ENCODE measurements at places on chromosomes 2 and 18.

DNA sequence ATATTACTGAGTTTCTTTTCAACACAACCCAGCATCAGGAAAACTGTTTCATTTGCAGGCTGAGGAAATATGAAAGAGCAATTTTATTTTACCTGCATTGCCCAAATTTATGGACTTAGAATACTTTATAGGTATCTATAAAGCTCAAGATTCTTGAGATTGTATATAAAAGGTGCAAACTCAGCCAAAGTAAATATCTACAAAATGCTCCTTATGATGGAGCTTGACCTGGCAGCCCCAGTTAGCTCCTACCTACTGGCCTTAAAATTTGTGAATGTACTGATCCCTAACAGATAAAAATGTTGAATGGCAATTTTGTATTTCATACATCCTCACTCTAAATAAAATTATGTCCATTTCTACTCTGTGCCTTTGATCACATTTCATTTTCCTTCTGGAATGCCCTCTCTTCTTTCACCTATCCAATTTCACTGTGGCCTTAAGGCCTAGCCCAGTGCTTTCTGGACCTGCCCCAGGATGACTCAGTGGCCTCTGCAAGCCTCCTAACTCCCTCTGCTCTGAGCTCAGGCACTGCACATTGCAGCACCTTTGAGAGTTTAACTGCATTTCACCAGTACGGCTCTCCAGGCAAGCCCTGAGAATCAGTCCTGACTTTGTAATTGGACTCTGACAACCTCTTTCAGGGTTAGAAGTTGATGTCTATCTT is 125.9 kb downstream of the ANTXR1 start:
- DNase-seq = no peak

DNA sequence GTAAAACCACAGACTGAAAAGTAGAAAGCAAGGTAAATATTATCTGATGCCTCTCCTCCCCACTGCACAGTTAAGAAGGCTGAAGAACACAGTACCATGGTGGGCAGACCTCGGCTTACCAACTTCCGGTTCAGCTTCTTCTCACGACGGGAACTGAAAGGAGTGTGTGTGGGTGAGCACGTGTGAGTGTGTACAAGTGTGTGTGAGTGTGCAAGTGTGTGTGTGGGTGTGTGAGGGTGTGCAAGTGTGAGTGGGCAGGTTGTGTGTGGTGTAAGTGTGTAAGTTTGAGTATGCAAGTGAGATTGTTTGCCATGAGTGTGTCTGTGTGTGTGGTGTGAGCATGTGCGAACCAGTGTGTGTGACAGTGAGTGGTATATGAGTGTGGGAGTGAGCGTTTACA is 103.5 kb downstream of the ADD2 start:
- DNase-seq = no peak

DNA sequence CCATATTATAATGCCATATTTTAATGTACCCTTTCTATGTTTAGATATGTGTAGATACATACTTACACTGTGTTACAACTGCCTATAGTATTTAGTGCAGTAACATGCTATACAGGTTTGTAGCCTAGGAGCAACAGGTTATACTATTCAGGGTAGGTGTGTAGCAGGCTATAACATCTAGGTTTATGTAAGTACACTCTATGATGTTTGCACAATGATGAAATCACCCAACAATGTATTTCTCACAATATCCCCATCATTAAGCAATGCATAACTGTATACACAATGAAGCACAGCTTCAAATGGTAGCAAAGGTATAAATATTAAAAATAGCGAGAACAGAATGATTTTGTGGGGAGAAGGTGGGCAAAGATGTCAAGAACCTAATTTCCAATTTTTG is 117.8 kb downstream of the DYM start:
- no peak for DNase-seq

DNA sequence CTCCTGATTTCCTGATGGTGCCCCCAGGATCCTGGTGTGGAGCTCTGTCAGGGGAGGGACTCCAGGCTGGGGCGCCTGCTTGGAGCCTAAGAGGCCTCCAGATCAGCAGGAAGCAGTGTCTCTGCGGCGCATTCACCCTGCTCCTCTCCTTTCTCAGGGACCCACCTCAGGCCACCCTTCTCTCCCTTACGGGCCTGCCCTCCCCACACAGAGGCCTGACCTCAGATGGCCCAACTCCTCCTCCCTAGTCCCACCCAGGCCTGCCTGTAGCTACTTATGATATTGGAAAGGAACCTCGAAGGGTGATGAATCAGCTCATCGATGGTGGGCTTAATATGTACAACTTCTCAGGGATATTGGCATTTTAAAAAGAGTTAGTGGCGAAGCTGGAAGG is 10.6 kb downstream of the TMEM37 start:
- DNase-seq = no peak

GRCh38 chr2:190942697-190943096 is 62.1 kb downstream of the GLS start:
- no peak for DNase-seq

DNA sequence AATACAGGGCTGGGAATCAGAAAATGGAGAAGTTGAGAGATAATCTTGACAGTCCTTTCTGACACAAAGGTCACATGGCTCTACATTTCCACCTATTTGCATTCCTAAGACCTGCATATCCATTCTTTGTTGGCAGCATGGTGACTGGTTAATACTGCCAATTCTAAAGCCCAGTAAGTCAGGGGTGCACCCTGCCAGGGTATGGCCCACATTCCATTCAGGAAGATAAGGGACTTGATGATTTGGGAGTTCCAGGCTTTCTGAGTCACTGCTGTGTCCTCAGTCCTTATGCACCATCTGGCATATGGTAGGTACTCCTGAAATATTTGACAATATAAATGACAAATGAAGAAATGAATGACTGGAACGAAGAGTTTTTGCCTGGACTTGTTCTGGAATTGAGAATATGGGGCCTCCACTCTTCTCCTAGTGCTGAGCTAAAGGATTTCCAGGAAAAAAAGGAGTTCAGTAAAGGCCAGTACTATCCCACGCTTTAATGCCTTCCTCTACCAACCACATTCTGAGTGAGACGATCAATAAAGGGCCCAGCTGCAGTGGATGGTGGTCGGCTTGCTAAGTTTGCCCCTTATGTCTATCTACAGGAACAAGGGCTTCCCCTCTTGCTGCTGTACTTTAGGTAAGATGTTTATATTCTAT is 31.7 kb upstream of the EIF2AK3 start:
- DNase-seq = no peak

- DNase-seq = no peak
Measured at GRCh38 chr2:128415779-128416061, 97.1 kb upstream of the HS6ST1 start.

- no peak for DNase-seq
Measured at GRCh38 chr2:128411431-128411830, 92.8 kb upstream of the HS6ST1 start.

Data from stimulated activated CD4-positive, alpha-beta T cell treated with anti-CD3 and anti-CD28 coated beads, Interleukin-4, amount 100 ng/mL, for 48 hours (primary cell).